RWPE2 (cell line): ENCODE measurements at places on chromosomes 5 and 9.

DNA sequence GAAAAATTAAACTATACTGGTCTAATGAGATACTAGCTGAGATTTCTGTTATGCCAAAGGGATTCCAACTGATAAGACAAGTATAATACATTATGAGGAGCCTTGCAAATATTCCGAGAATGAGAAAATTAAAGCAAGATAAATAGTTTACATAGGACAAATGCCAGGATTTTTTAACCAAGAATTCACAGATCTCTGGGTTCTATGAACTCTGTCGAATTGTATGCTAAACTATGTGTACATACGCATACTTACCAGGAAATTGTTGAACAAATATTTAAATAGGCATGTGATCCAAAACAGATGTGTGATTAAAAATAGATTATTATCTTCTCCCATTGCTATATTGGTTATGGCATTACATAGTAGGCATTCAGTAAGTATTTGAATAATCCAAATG lies 616.6 kb downstream of the GABRG2 start:
- H3K36me3 ChIP-seq, result no peaks in the 10 kb centered on the region
- no peak overlapping the region for H3K4me3 ChIP-seq
- DNase-seq, result no peak
- H3K27me3 ChIP-seq, result no peaks in the 10 kb centered on the region
- no peak overlapping the region for H3K27ac ChIP-seq

GRCh38 chr5:166767858-166768257 lies 1523.6 kb upstream of the WWC1 start:
- no peaks in the 10 kb centered on the region for H3K27me3 ChIP-seq
- DNase-seq, result no peak

GRCh38 chr5:36078430-36078829 lies 11.7 kb upstream of the UGT3A2 start:
- H3K27me3 ChIP-seq, result peaks cover 19% of the 10 kb centered on the region
- H3K4me1 ChIP-seq, result no peaks in the 10 kb centered on the region
- no peak overlapping the region for H3K27ac ChIP-seq
- no peaks in the 10 kb centered on the region for H3K36me3 ChIP-seq
- no peak for DNase-seq

DNA sequence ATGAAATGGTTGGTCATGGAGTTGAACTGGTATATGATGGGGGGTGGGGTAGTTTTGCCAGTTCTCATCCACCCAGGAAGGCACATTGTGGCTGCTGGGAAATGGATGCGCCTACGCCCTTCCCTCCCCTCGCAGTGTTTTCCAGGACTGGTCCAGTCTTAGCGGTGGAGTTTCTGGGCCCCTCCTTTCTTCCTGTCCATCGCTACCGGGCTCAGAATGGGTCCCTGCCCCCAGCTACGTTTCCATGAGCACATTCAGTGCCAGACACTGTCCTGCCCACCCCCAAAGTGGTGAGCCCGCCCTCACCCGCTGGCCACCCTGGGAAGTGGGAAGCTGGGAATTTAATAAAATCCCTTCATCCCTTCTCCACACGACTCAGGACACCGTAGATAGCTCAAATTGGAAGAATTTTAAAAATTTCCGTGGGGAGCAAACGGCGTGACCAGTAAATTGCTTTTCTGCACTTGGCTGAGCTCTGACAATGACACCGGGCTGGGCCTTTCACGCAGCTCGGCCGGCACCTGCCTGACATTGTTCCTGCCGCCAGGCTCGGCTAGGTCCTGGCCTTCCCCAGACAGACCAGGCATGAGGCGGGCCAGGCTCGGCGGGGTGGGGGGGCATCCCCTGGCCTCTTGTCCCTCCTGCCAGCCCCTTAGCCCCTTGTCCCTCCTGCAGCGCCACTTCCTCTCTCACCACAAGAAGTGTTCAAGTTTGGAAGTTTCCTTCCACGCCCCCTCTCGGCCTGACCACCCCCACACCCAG lies 3.6 kb downstream of the FGF18 start:
- H3K27me3 ChIP-seq, result peaks cover 18% of the 10 kb centered on the region
- H3K4me3 ChIP-seq, result no peak overlapping the region
- no peaks in the 10 kb centered on the region for H3K4me1 ChIP-seq
- peak; percentile 49 for DNase-seq
- no peaks in the 10 kb centered on the region for H3K36me3 ChIP-seq

DNA sequence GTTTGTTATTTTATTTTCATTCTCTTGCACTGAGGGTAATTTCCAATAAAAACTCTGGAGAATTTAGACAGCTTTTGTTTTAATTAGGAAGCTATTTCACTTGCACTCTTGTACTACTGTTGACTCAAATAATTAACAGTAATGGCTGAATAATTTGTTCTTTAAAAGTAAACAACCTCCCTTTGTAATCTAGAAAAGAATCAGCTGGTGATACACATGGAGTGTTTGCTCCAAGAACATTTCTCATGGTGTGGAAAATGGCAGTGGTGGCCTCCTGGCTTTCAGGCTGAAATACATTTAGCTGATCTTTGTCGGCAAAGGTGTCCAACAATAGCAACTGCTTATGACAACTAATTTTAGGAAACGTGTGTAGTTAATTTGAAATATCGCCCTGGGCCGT lies 129.4 kb downstream of the C9orf152 start:
- peaks cover 16% of the 10 kb centered on the region for H3K36me3 ChIP-seq
- peaks cover 43% of the 10 kb centered on the region for H3K4me1 ChIP-seq
- no peak overlapping the region for H3K4me3 ChIP-seq
- no peak for DNase-seq
- no peaks in the 10 kb centered on the region for H3K27me3 ChIP-seq
- no peak overlapping the region for H3K27ac ChIP-seq

- H3K4me3 ChIP-seq, result peak overlapping the region; percentile 4
- H3K27me3 ChIP-seq, result no peaks in the 10 kb centered on the region
- H3K36me3 ChIP-seq, result no peaks in the 10 kb centered on the region
- H3K4me1 ChIP-seq, result peaks cover 20% of the 10 kb centered on the region
- H3K27ac ChIP-seq, result peak overlapping the region; percentile 65
Observed at GRCh38 chr5:16508730-16509531, 43.3 kb upstream of the ZNF622 start.

DNA sequence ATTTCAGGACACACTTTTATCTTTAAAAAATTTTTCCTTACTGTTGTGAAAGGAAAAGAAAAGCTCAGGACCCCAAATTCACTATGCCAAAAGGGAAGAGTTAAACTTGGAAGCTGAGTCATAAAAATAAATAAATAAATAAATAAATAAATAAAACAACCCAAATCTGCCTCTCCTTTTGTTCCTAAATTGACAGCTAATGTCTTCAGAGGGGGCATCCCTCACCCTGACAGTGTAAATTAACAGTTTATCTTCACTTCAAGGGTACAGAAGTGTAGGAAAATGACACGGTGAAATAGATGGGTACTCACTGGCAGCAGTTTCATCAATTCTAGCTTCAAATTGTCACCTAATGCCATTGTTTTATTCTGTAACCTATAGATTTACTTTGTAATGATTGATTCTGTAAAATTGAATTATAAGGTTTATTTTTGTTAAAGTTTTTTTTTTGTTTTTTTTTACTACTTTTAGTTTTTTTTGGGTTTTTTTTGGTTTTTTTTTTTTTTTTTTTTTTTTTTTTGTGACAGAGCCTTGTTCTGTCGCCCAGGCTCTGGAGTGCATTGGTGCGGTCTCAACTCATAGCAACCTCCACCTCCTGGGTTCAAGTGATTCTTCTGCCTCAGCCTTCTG lies 18.5 kb upstream of the ANXA1 start:
- no peak for DNase-seq
- H3K27ac ChIP-seq, result peak overlapping the region; percentile 86
- H3K4me1 ChIP-seq, result peaks cover 63% of the 10 kb centered on the region
- no peak overlapping the region for H3K4me3 ChIP-seq
- H3K36me3 ChIP-seq, result no peaks in the 10 kb centered on the region
